Esophagus muscularis mucosa (tissue), 4 donors: ENCODE measurements at places on chromosomes 11 and 22. TPM values are rescaled to one million over a fixed set of nuclear protein-coding genes. Genes with fewer than 3 reads are reported as not detected.

DNA sequence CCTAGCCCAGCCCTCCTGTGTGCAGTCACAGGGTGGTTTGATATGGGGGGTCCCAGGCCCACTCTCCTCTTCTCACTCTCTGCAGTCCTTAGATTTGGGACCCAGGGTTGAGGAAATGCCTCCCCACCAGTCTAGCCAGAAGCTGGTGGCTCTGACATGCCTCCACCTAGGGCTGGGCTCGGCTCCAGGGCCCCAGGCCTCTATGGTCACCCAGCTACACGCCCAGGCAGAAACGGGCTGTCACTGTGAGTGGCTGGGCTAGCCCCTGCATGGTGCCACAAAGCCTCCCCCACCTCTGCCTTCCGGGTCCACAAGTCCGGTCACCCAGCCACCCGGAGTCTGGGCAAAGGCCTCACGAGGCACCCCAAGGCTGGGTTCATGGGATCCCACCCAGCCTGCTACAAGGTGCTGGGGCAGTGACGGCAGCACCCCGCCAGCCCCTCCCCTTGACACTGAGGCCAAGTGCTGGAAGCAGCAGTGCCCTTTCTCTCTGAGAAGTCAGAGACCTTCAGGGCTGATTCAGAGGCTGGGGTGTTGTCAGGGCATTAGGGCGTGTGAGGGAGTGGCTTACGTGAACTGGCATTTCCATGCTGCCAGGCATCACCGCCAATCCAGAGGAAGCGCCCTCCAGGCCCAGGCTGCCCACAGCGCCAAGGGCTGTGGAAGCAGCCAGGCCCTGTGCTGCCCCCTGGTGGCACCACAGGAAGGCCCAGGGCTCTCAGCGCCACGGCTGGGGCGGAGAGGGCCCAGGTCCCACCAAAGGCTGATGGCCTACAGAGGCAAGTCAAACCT, 638 bp upstream of the PITPNM1 start:
- H3K27me3 ChIP-seq: no peaks in the 10 kb centered on the region
- peaks cover 18% of the 10 kb centered on the region for H3K36me3 ChIP-seq
- peaks cover 27% of the 10 kb centered on the region for H3K4me1 ChIP-seq
- peak overlapping the region; percentile 97 for H3K27ac ChIP-seq

DNA sequence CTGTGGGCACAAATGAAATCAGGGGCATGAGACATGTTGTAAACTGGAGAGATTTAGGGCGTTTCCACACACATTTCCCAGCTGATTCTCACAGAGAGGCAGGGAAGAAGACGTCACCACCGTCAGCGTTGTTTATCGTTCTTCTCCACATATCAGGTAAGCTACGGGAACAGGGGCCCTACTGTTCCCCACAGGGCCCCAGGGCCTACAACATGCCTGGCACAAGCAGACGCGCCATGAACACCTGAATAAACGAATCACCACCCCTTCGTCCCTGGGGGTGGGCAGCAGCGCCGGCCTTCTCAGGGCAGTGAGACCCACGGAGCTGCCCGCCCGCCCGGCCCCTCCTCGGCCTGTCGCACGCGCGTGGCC, 342 bp downstream of the EFCAB6 start:
- peak; percentile 86 for DNase-seq
- peak overlapping the region; percentile 86 for H3K4me3 ChIP-seq
- H3K4me1 ChIP-seq: peaks cover 15% of the 10 kb centered on the region
- H3K27me3 ChIP-seq: no peaks in the 10 kb centered on the region
- no peaks in the 10 kb centered on the region for H3K36me3 ChIP-seq

GRCh38 chr11:10641177-10641911, 52.2 kb downstream of the IRAG1 start:
- H3K27me3 ChIP-seq: no peaks in the 10 kb centered on the region
- peaks cover 4% of the 10 kb centered on the region for H3K36me3 ChIP-seq
- peaks cover 86% of the 10 kb centered on the region for H3K4me1 ChIP-seq
- H3K4me3 ChIP-seq: no peak overlapping the region
- no peak for DNase-seq

- H3K27me3 ChIP-seq: no peaks in the 10 kb centered on the region
- DNase-seq: no peak
- no peaks in the 10 kb centered on the region for H3K4me1 ChIP-seq
- H3K27ac ChIP-seq: no peak overlapping the region
Measured at GRCh38 chr11:23865341-23865975, 631.4 kb upstream of the LUZP2 start.

The MS4A1 gene
- 0.13 TPM for total RNA-seq
